Stimulated activated CD8-positive, alpha-beta memory T cell treated with anti-CD3 and anti-CD28 coated beads, Interleukin-12 subunit alpha, Interleukin-12 subunit beta, amount 100 ng/mL, for 1 hour (primary cell): ENCODE measurements at places on chromosomes 4 and X.

GRCh38 chr4:106753426-106753825, 282.7 kb downstream of the DKK2 start:
- no peak for DNase-seq

DNA sequence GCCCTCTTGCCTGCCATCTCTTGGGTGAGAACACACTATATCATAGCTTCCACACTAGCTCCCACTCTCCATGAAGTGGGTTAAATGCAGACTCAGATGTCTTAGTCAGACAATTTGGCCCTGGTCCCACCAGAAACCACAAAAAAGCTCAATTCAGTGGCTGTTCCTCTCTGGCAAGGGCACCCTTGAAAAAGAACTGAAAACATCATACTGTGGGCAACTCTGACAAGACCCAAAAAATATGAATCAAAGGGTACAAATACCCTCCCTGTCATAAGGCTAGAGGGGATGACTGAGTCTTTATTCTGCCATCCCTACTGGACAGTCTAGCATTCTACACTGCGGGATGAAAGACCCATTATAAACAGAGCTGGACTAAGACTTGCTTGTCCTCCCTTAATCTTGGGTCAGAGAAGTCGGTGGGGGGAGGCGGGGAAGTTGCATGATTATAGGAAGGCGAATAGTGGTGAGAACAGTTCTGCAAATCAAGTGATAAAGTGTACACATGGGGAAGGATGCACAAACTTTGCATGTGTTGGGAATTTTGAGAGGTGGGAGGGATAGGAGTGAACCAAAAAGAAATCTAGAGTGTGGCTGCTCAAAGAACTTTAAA, 172.1 kb downstream of the OPHN1 start:
- DNase-seq: no peak

GRCh38 chr4:93475730-93476129, 352.8 kb upstream of the ATOH1 start:
- no peak for DNase-seq

- no peak for DNase-seq
Measured at GRCh38 chr4:174318829-174319764, 35.4 kb downstream of the CEP44 start.

- no peak for DNase-seq
Measured at GRCh38 chrX:23554304-23554703, 113.0 kb upstream of the PRDX4 start.
